RKO (cell line): ENCODE measurements at places on chromosomes 2 and 18.

- peak; percentile 22 for DNase-seq
Measured at GRCh38 chr2:20507166-20507692, 60.4 kb downstream of the RHOB start.

DNA sequence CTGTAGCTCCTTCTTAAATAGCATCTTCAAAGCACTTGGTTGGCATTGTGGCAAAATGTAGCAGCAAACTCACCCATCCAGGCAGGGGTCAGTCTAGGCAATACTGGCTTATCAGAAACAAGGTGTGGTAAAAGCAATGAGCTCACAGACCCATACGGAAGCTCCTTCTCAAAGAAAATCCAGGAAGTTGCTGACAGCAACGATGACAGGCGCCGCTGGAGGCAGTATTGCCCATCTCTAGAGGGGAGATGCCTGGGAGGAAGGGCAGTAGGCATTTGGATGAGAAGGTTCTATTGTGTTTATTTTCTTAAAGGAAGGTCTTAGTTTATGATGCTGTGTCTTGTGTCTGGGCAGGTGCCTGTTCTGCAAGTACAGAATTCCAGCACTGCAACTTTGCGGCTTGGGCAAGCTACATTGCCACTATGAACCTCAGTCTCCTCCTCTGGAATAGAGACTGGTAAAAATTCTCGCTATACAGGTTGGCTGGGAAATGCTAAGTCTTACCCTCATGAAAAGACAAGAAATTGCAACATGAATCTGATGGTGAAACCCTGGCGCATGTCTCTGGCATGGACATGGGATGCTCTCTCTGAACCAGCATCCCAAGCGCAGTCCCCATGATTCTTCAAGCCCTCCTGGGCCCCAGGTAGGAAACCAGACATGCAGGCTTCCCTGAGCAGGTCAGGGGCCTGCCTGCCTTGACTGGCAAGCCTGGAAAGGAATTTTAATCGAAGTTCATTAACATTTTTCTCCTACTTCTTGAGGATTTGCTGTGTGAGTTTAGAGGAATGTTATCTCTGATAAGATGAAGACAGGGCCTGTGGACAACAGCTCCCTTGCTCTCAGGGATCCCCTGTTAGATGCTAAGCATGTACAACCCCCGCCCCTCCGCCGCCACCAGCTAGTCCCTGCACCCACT lies 156.0 kb downstream of the TFCP2L1 start:
- DNase-seq: peak; percentile 70

- DNase-seq: no peak
Measured at GRCh38 chr2:194205568-194206227, 1451.3 kb upstream of the SLC39A10 start.

DNA sequence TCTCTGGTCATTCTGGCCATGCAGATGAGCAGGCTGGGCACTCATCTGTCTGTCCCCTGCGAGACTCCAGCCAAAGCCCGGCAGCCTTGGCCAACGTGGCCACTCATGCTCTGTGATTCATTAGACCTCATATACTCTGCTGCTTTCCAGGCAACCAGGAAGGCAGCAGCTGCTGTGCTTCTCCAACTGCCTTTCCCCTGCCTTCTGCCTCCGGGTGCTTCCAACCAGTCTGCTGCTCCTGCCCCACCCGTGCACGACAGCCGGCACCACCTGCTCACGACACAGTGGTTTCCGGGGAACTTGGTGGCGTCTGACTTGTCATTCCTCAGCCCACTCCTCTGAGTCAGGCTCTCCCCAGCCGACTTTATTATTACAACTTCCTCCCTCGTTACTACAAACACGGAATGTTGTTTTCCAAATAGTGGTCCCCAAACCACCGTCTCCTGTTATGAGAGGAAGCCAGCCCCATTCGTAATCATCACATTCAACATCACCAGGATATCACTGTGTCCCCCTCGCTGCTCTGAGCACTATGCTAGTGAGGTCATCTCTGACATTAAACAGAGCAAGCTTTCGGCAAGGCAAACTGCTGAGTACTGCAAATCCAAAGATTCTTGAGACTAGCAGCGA lies 392.4 kb downstream of the ALK start:
- peak; percentile 10 for DNase-seq

DNA sequence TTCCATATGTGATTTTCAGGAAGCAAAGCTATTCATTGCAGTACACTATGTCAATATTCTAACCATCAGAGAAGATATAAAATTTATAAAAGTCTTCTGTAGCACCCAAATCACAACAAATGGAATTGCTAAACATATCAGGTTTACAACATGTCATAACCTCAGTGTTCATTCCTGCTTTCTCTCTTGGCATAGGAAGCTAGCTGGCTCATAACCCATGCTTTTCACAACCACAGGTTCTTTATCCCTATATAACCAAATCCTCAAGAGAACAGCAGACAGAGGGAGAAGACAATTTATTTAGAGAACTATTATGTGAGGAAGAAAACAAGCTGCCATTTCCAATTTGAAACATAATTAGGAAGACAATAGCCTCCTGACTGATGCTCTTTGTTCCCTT lies 997.0 kb upstream of the ACVR2A start:
- no peak for DNase-seq
